ENCODE measurements at places on chromosomes 13 and 19. TPM values are rescaled to one million over a fixed set of nuclear protein-coding genes. Genes with fewer than 3 reads are reported as not detected.

Gene TJP3
- total RNA-seq = 83.6 TPM

Gene ADM5
- 10.4 TPM for total RNA-seq

Gene ZNF30
- total RNA-seq = 5.6 TPM

Gene CEACAM19
- 2.9 TPM for total RNA-seq

Gene KISS1R
- 13.0 TPM for total RNA-seq

Gene FXYD3
- 26.8 TPM for total RNA-seq

Gene SYMPK
- total RNA-seq = 81.8 TPM

Gene ABHD8
- total RNA-seq = 9.4 TPM

Gene HSH2D
- 0.23 TPM for total RNA-seq

Gene ATP7B
- total RNA-seq = 40.2 TPM

Gene GIPR
- total RNA-seq = 4.6 TPM

Gene MAB21L1
- not detected for total RNA-seq

Gene NDUFA7
- total RNA-seq = 50.2 TPM

Gene UHRF1
- 47.6 TPM for total RNA-seq

Gene GPR12
- not detected for total RNA-seq

Gene ZNF607
- 14.5 TPM for total RNA-seq

Gene ZNF611
- 27.5 TPM for total RNA-seq

Gene RNF225
- total RNA-seq = 0.73 TPM

Gene FXYD7
- not detected for total RNA-seq

Gene ZNF541
- not detected for total RNA-seq

Gene TEX101
- total RNA-seq = not detected

Gene TLE6
- total RNA-seq = 1.4 TPM

Gene PSG1
- not detected for total RNA-seq

Gene RNF17
- 0.14 TPM for total RNA-seq

Gene ZNF816
- 11.5 TPM for total RNA-seq

Gene KLK14
- total RNA-seq = not detected

Gene GSX1
- not detected for total RNA-seq

Gene PEX11G
- total RNA-seq = 3.9 TPM

Gene LGALS14
- total RNA-seq = 2.4 TPM

Gene IGSF23
- total RNA-seq = 6.8 TPM

Gene SULT2A1
- total RNA-seq = 4.5 TPM

Gene PNMA8B
- total RNA-seq = not detected

Gene APOC1
- 246 TPM for total RNA-seq

Gene CADM4
- total RNA-seq = 10.4 TPM

Gene MADCAM1
- total RNA-seq = 0.73 TPM

Gene PTH2
- total RNA-seq = not detected

Gene SBSN
- total RNA-seq = not detected

Gene PHLDB3
- 35.7 TPM for total RNA-seq

Gene HIPK4
- not detected for total RNA-seq

Gene RAB20
- total RNA-seq = 40.1 TPM

Gene DLEU7
- total RNA-seq = not detected

Gene KRTDAP
- not detected for total RNA-seq

Gene KLK1
- 1.1 TPM for total RNA-seq

Gene FPR2
- total RNA-seq = not detected

Gene LILRA5
- total RNA-seq = not detected

Gene PPP1R12C
- total RNA-seq = 104 TPM

Gene NACC1
- total RNA-seq = 92.7 TPM

Gene CAMSAP3
- total RNA-seq = 60.5 TPM

Gene PRKCG
- total RNA-seq = 1.7 TPM

Gene ZNF112
- total RNA-seq = 4.2 TPM

Gene SLC1A6
- total RNA-seq = not detected

Gene ZNF525
- 15.0 TPM for total RNA-seq

Gene MYO16
- not detected for total RNA-seq

Gene CRX
- total RNA-seq = not detected

Gene PRR12
- total RNA-seq = 38.8 TPM
